ENCODE measurements at places on chromosomes 4 and X.

DNA sequence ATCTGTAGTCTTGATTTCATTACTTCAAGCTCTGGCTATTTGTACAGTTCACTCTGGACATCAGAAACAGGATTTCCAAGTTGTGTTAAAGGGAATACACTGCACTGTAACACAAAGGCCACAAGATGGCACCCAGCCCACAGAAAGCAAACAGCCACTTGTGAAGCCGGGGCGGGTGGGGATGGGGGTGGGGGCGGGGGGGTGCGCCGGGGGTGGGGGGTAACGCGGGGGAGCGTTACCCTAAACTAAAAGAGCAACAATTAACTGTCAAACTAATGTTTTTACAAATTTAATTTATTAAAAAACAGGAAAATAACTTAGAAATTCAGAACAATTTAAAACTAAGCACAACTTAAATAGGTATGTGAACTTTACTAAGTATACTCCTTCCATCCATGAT lies 27.3 kb downstream of the PRDX4 start:
- DNase-seq = no peak

DNA sequence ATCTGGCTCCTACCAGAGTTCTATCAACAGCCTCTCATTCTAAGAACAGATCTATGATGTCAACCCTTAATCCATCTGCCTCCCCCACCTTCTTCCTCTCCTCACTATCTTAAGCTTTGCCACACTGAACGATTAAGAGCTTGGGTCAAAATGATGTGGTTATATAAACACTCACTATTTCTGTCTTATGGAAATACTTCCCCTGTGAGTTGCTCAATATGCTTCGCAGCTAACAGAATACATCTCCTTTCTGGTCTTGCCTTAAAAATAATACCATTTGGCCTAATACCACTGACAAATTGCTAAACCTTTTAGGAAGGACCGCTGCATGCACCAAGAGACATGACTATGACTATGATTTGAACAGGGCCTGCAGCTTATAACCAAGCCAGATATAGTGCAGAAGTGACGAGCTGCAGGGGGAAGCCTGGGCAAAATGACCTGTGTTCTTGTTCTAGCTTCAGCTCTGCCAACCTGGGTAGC lies 130.9 kb downstream of the RNF150 start:
- DNase-seq = no peak

DNA sequence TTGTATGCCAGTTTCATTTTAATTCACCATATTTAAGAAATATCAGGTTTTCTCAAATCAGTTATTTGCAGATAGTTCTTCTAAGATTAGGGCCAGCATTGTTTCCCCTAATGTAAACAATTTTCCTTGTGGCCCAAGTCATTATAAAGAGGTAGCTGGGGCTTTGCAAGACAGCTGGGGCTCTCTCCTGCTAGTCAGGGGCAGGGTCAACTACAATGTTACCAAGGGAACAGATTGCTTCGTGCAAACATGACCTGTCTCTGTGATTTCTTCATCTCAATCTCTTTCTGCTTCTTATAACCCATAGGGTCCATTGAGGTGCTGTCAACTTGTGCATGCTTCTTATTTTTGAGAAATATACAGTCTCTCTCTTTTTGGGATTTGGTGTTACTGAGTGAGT lies 12.1 kb downstream of the ARMCX6 start:
- no peak for DNase-seq

DNA sequence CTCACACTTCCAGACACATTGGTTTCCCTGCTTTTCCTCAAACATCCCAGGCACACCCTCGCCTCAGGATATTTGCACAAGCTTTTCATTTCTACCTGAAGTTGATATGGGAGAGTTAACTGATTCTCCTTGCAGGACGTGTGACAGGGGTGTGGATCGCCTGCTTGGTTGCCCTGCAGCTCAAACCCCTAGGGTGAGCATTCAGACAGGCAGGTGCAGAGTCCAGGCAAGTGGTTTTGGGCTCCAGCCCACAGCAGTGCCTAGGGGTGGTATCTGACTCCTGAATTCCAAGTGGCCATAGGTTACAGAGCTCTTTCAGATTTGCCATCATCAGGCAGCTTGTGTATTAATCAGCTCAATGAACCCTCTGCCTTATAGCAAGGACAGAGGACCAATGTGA lies 1104.2 kb upstream of the IGFBP7 start:
- DNase-seq = no peak

GRCh38 chr4:13047591-13047990 lies 436.5 kb downstream of the RAB28 start:
- DNase-seq = no peak
